ENCODE measurements at places on chromosomes 16 and 17.

DNA sequence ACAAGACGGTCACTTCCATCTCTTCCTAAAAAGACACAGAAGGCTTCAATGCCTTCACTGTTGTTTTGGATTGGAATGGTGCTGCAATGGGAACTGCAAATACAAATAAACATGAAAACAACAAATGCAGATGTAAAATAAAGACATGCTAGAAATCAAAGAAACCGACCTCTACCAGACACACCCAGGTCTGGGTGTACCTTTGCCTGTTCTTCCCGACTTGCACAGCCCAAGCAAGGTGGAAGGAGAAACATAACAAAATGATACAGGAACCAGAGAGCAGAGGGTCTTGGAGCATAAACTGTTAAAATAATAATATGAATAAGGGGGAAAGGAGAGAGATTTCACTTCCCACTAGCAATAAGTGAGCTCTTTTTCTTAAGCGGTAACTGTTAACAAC is 17.3 kb downstream of the RFFL start:
- no peak for DNase-seq

DNA sequence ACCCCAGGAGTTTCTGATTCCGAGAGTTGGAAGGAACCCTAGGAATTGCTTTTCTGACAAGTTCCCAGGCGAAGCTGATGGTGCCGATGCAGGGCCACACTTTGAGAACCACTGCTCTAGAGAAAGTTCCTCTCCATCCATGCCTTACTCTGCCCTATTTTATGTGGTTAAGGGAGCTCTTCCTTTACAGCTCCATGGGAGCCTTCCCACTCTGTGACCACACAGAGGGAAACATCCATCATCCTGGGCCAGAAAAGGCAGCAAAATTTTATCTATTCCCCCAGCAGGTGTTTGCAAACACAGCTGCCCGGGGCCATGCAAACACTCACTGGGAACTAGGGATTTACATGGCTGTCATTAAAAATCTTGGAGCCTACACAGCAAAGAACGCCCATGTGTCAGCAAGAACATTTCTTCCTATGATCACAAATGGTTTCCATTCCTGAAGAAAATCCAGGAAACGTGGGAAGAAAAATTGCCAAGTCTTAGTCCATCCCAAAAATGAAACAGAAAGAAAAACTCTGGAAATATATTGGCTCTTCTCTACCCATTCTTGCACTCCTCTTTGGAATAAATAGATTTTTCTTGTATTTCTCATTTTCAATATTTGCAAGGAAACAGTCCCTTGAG is 252.7 kb downstream of the PMP22 start:
- no peak for DNase-seq

GRCh38 chr17:45227926-45228762 is 6.5 kb downstream of the FMNL1 start:
- DNase-seq, result no peak

DNA sequence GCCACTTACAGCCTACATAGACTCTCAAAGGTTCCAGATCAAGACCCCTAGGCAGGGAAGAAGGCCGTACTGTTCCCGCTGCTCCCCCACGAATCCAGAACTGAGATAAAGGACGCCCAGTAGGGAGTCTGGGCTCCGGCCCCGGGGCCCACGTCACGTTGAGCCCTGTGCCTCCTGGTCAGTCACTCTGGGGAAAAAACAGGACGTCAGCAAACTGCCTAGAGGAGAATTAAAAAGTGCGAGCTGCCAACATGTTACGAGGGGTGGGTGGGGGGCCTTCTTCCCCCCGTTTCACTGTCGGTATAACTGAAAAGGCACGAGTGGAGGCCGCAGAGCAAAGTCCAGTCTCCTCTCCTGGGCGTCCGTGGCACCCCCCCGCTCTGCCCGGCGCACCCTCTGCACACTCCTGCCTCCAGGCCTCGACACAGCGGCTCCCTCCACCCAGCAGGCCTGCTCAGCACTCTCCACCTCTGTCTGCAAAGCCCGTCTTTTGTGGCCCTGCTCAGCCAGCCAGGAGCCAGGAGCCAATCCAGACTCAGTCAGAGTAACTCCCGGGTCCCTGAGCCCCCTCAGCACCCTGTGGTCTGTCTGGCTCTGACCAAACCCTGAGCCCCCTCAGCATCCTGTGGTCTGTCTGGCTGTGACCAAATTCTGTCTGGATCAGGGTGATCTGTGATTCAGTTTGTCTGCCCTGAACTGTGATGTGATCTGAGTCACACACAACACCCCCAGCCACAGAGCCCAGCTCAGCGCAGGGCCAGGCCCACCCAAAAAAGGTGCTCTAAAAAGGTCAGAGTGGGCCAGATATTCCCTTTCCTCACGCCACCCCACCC is 6.2 kb downstream of the ITGAE start:
- DNase-seq, result no peak

- DNase-seq, result no peak
These were observed 623.2 kb upstream of the ZFHX3 start for GRCh38 chr16:73670836-73671820.
